Stimulated activated CD4-positive, alpha-beta T cell treated with anti-CD3 and anti-CD28 coated beads, TNF-alpha, amount 100 ng/mL, for 48 hours (primary cell): ENCODE measurements at places on chromosomes 7 and 10.

DNA sequence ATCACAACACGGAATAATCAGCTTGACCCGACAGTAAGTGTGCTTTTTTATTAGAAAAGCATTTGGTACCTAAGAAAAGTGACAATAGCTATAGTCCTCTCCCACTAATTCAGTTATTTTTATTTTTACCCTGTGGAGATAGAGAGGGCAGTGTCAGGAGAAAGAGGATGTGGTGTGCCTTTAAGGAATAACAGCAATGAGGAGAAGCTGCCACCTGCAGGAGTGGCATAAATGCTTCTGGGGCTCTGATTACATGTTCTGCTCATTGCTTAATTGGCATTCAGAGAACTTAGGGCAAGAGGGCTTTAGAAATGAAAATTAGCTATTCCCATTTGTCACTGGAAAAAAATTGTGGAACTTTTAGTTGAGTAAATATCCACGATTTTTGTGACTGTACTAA, 60.1 kb downstream of the DENND11 start:
- DNase-seq = no peak

- DNase-seq = peak; percentile 23
These were observed 166.8 kb upstream of the ASAH2 start for GRCh38 chr10:50417886-50418830.

DNA sequence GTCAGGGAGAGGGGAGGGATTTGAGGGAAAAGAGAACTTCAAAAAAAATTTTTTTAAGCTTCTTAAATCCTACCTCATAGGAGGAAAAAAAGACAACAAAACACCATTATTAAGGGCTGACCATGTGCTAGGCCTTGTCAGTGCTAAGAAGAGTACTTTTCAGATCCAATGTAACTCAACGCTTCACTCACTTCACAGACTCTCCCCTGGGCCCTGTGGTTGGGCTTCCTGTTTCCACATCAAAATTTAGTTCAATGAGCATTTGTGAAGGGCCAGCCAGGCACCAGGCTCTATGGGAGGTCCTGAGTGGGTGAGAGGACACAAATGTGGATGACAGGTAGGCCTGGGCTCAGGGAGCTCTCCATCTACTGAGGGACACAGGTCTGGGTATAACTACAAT, 249.8 kb downstream of the PTEN start:
- DNase-seq = no peak

GRCh38 chr10:88386821-88387773, 196.0 kb downstream of the RNLS start:
- DNase-seq = no peak

GRCh38 chr10:2917926-2918325, 149.4 kb upstream of the PFKP start:
- no peak for DNase-seq

DNA sequence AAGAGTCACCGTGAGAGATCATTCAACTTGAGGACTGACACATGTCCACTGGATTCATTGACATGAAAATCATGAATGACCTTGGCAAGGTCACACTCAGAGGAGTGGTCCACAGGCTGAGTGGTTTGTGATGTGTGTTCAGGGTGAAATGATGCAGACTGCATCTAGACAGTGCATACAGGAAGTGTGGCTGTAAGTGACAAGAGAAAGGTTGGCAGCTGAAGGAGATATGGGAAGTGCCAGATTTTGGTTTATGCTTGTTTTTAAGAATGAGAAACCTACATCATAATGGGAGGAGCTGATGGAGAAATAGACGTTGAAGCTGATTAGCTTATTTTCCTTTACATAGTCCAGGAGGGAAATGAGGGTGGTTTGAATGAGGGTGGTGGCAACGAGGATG, 64.8 kb upstream of the VIPR2 start:
- DNase-seq = no peak

DNA sequence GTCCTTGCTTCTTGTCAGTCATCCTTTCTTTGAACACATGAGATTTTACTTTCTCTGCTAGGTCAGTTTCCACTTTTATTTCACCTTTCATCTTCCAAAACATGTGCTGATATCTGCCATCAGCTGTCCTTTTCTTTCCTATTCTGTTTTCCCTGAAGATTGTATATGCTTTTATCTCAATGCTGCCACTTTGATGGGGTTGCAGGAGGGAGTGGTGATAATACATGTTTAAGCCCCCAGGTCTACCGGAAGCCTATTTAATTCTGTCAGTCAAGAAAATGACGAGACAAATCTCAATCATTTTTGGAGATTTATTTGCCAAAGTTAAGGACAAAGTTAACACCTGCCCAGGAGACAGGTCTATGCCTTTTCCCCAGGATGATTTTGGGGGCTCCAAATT, 73.8 kb downstream of the MRPL32 start:
- no peak for DNase-seq

GRCh38 chr7:158270856-158271413, 316.7 kb downstream of the PTPRN2 start:
- DNase-seq = no peak

DNA sequence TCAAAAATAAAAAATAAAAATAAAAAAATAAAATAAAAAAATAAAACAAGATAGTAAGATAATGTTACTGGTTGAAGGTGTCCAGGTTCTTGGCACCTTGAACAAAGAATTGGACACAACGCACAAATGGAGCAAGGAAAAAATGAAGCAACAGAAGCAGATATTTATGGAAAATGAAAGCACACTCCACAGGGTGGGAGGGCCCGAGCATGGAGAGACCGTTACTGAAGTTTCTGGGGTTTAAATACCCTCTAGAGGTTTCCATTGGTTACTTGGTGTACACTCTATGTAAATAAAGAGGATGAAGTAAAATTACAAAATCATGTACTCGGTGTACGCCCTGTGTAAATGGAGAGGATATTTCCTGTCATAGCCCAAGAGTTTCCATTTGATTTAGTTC, 15.7 kb upstream of the PFKP start:
- DNase-seq = no peak

DNA sequence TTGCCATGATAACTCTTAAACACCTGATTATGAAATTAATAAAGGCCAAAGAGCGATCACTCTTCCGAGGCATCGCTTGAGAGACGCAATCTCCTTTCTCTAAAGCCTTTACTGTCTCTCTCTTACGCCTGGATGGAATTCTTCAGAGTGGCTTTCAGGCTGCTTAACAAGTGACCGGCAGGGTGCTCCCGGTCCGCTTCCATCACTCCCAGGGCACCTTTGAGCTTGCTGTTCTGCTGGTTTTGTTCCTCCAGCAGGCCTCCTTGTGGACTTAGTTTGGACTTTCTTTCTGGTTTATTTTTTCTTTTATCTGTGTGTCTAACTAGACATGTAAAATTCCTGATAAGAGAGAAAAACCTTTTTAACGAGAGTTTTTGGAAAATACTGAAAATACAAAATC, 60.9 kb downstream of the MRPL32 start:
- DNase-seq = no peak

GRCh38 chr7:5396542-5396941, 27.1 kb downstream of the TNRC18 start:
- peak; percentile 29 for DNase-seq

DNA sequence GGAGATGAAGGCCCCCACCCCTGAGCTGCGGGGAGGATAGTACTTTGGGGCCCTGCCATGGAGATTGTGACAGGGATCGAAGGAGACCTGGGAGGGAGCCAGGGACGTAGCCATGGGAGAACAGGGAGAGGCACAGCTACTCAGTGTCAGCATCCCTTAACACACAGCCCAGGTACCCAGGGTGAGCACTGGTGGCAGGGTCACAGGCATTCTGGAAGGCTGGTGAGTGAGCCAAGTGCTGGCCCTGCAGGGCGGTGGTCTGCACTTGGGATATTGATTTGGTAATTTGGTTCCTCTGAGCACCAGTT, 39.8 kb downstream of the VWA2 start:
- DNase-seq = no peak
